ENCODE measurements at places on chromosomes 13 and 19.

DNA sequence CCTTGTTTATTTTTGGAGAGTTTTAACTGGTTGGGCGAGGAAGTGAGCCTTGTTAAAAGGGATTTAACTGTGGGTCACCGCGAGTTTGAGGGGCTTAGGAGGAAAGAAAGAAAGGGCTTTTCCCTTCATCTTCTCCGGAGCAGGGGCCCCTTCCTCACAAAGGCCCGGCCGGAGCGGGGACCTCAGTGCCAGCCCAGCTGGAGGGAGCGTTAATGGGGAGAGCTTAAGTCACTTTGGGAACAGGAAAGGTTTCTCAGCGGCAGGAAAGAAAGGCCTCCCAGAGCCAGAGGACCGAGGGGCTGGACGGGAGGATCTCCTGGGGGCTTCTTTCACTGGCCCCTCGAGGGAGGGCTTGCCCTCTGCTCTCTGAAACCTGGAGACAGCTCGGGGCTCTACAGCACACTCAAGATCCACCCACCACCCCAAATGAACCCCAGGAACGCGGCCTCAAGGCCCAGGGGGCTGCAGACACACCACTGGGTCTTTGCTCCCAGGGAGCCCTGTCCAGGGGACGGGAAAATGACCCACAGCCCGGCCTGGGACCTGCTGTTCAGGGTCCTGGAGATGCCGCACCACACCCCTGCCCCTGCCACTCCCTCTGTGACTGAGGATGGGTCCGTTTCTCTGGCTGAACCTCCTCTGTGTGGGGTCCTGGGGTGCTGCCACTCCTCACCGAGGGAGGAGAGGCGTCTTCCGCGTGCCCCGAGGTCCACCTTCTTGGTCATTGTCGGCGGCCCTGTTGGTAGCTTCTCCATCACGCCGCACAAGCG lies 128.3 kb downstream of the URI1 start:
- no peak for DNase-seq

DNA sequence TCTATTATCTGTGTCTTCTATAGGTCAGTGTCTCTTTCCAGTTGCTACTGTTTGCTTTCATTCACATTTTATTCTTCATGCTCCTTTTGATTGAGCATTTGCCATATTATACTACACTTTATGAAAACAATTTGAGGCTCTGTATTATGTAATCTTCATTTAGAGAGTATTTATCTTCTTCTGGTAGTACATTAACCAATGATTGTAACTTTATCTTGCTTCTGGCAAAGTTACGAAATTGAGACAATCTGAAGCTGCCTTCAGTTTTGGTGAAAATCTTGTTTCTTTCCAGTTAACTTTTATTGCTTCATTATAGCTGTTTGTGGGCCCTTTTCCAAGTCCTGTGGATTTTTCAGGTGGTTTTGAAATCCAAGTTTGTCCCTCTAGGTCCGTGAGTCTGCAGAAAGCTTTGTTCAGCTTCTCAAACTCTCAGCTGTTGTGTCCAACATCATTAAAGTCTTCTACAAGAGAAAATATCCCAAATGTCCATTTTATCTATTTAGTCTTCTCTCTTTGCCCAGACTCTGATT lies 1255.4 kb upstream of the SPRY2 start:
- no peak for DNase-seq

- no peak for DNase-seq
Measured at GRCh38 chr13:53198736-53199135, 170.1 kb downstream of the OLFM4 start.

DNA sequence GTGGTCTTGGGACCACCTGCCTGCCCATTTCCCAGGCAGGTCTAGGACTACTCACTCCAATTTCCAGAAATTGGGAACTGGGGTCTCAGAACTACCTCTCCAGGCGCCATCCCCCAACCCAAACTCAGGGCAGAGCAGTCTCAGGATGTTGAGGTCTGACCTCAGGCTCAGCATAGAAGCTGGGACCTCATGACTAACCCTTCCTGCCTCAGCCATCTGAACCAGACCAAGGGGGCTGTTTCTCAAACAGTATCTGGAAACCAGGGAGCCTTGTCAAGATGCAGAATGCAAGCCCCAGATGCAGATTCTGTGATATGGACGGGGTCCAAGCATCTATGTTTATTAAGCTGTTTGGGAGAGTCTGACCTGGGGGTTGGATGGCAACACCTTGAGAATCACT lies 1.3 kb downstream of the FBXW9 start:
- DNase-seq = no peak

GRCh38 chr19:17797424-17798201 lies 2.7 kb downstream of the B3GNT3 start:
- DNase-seq = no peak

GRCh38 chr19:49807058-49807903 lies 5.8 kb downstream of the FUZ start:
- no peak for DNase-seq

DNA sequence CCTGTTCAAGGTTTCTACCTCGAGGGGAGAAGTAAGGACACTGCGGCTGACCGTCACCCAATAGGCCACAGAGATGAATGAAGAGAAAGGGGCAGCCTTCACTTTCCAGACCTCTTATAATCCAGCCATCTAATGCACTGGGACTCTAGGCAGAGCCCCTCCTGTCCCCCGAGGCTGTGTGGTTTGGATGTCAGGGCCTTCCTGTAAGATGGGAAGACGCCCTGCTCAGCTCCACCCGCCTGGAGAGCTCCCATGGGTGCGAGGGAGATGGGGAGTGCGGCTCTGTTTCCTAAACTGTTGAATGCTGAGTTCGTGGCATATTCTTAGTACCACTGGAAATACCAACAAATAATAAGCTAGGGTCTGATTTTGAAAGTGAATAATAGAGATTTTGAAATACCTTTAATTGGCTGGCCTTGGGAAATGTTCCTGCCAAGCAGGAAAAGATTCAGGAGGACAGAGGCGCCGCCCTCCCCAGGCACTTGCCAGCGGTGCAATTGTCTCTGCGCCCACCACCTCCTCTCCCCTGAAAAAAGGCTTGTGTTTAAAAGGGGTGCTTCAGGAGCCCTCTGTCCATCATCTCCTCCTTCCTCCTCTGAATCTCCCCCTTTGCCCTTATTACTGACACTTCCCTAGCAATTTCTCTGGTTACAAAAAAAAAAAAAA lies 85.4 kb upstream of the GPR183 start:
- DNase-seq = no peak

GRCh38 chr13:98273067-98273823 lies 96.2 kb upstream of the RNF113B start:
- DNase-seq = no peak

- DNase-seq = no peak
Measured at GRCh38 chr19:1514295-1514661, 1.5 kb upstream of the ADAMTSL5 start.

DNA sequence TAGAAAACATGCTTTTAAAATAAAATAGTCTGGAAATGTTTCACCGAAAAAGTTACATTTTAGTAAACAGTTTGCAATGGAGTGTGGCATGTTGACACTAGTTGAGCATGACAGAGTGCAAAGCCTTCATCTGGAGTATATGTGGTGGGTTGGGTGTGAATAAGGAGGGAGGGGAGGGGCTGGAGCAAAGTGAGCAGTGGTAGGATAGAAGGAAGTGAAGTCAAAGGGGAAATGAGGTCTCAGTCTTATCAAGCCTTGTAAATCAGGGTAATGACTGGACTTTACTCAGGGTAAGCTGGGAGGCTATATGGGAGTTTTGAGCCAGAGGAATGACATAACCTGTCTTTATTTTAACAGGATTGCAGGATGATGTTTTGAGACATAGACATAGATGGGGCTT lies 222.8 kb downstream of the PCDH20 start:
- DNase-seq = no peak

GRCh38 chr13:79593121-79593520 lies 112.2 kb downstream of the NDFIP2 start:
- DNase-seq = no peak

- DNase-seq = peak; percentile 43
Measured at GRCh38 chr19:13689085-13689484, 75.2 kb upstream of the MRI1 start.

DNA sequence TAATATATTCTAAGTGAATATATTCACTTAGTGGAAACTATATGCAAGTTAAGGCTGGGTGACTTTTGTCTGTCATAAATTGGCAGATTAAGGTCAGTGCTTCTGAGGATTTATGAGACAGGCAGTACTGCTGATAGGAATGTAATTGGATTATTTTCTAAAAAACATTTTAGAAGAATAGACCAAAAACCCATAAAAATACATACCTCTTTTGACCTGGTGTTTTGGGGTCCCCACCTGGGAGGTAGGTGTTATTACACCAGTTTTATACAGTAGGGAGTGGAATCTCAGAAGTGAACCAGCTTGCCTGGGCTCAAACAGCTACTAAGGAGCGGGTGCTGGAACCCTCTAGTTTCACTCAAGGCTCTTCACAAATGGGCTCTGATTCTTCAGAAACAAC lies 25.3 kb downstream of the COG3 start:
- no peak for DNase-seq

- no peak for DNase-seq
Measured at GRCh38 chr19:40314656-40315055, 29.5 kb upstream of the AKT2 start.

GRCh38 chr19:6421075-6422014 lies 3.3 kb downstream of the KHSRP start:
- DNase-seq = no peak

DNA sequence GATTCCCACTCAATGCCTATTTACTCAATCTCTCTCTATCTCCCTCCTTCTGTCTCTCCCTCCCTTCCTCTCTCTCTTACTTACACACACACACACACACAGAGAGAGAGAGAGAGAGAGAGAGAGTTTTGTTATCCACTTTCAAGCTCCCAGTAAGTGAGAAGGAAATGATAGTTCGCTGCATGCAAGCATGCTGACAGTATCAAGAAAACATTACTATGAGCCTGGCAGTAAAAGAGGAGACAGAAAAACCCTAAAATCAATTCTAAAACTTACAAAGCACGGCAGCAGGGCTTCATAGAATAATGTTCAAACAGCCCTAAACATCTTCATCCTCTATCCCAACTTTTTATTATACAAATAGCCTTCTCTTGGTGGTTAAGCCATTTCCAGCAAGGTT lies 171.9 kb downstream of the FOXO1 start:
- no peak for DNase-seq

DNA sequence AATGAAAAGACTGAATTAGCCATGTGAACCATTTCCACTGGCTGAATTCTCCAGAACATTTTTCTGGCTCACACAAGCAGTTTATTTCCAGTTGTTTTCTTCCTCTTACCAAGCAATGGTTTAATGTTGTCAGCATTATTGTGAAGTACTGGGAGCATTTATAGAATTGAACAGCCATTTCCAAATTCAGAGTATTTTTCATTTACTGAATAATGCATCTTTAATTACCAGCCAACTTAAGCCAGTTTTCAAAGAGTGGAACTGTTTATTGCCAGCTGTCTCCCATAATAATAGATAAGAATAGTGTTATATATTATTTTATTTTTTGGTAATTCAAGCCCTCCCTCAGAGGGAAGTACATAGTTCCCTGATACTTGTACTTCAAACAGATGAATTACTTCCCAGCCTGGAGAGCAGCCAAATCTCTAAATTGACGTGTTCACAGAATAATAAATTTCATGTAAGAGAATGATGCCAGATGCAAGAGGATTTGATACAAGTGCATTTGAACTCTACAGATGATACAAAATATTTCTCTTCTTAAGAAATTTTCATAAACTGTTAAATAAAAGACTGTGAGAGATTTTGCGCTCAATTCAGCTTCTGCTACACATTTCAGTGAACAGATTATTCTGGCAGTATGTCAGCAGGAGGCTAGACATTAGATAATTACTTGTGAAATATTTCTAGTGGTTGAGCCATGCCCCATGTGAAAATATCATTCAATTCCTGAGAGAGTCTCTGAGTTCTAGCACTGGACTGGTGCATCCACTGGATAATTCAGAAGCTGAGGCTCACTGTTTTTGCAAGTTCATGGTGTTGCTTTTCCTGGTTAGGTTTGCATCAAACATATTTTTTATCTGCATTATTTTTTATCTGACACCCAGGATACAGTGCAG lies 315.9 kb downstream of the SLC7A1 start:
- no peak for DNase-seq

GRCh38 chr13:113305208-113305607 lies 8.2 kb downstream of the LAMP1 start:
- no peak for DNase-seq

GRCh38 chr13:41500511-41500910 lies 43.2 kb downstream of the RGCC start:
- DNase-seq = no peak

- no peak for DNase-seq
Measured at GRCh38 chr13:50608370-50608769, 235.1 kb downstream of the DLEU7 start.

GRCh38 chr19:42246143-42246921 lies 3.9 kb upstream of the GSK3A start:
- no peak for DNase-seq
